ENCODE measurements at places on chromosomes 13 and 19.

- peak; percentile 17 for DNase-seq
Observed at GRCh38 chr19:5130371-5131030, 161.6 kb downstream of the KDM4B start.

- no peak for DNase-seq
Observed at GRCh38 chr19:21786936-21787335, 19.6 kb upstream of the ZNF100 start.

- peak; percentile 85 for DNase-seq
Observed at GRCh38 chr19:38315657-38316476, at the start of gene YIF1B. TSS of gene YIF1B (minus strand) at chr19:38315947. CDS start at chr19:38315917, 30 bp downstream.

GRCh38 chr13:50801087-50801931 is 42.2 kb downstream of the DLEU7 start:
- DNase-seq = peak; percentile 43

- DNase-seq = no peak
Observed at GRCh38 chr13:74444864-74445479, 310.8 kb upstream of the KLF12 start.

- no peak for DNase-seq
Observed at GRCh38 chr13:23752111-23753001, 136.8 kb downstream of the MIPEP start.

DNA sequence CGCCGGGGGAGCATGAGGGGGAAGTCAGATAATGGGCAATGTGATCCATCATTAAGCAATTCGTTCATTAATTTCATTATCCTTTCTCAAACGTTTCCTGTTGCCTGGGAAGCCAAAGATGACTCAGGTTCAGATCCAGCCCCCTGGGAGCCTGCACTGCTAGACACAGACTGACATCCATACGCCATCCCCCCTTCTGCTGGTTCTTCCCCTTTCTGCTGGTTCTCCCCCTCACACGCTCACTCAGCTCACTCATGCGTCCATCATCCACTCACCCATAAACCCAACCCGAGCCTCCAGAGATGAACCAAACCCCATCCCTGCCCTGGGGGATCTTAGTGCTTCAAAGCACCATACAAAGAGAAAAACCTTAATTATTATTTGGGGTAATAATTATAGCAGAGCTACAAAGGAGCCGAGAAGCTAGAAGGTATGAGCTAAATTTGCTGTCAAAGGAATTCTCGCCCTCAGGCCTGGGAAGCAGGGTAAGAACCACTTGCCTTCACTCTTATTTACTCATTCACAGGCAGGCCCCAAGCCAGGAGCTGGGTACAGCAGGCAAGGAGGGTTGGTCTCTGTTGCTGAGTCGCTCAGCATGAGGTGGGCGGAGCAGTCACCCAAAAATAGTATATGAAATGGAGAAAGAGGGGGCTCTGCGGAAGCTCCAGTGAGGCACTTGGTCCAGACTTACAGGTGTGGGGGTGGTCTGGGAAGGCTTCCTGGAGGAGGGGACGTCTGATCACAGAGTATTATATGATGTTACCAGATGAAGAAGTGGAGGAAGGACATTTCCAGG is 7.0 kb upstream of the ZNF444 start:
- no peak for DNase-seq

- DNase-seq = no peak
Observed at GRCh38 chr13:68834375-68834774, 1273.3 kb upstream of the ATXN8OS start.

DNA sequence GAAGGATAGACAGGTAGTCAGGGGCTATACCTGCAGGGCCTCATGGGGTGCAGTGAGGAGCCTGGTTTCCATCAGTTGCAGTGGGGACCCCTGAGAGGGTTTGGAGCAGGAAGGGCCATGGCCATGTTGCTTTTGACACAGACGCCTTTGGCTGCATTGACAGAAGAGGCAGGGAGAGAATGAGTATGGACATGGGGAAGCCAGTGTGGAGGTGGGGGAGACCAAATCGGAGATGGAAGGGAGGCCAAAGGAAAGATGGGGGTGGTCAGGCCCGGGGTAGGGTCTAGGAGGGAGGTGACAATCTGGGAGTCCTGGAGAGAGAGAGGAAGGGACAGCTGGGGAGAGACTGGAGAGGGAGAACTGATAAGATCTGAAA is 1.3 kb downstream of the HSD11B1L start:
- no peak for DNase-seq

GRCh38 chr13:59691501-59692066 is 472.1 kb downstream of the DIAPH3 start:
- DNase-seq = no peak

DNA sequence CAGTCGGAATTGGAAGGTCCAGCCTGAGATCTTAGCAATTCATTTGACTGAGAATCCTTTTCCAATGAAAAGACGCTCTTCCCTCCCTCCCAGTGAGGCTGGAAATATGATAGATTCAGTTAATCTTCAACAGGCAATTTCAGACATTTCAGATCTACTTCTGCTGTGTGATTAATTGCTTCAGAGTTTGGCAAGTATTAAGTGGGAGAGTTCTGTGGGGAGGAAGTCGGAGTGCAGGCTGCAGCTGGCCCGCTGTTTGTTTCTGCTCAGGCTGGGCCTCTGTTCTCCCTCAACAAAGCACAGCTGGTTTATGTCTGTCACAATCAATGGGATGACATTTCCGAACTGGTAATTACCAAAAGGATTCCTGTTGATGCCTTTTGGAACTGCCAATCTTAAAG is 178.2 kb downstream of the NDFIP2 start:
- no peak for DNase-seq

DNA sequence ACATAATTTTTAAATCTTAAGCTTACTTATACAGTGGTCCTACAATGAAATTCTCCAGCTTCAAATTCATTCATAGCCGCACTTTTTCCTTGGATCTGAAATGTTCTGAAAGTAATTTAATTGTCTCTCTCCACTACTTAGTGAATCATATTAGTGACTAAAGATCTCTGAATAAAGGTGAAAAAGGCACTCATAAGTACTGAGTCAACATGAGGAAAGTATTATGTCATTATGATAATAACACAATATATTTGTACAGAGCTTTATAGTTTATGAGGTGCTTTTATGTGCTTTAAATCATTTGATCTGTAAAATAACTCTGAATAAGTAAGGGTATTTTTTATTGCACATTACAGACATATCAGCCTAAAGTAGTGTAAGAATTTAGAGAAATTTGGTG is 628.2 kb upstream of the SLITRK5 start:
- no peak for DNase-seq

DNA sequence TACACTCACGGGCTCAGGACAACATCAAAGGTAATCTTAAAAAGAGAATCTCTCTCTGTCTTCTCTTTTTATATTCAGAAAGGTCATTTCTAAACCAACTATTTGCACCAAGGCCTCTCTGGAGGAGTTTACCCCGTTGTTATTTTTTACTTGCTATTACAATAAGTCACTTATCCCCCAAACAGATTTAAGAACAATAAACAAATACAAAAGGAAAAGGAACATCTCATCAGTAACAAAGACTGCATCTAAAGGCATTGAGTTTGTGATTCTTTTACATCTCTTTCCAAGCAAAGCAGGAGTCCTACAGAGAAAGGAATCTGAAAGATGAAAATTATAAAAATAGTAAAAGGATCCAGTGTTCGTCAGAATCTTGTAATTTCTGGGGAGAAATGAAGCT is 75.4 kb downstream of the GGACT start:
- no peak for DNase-seq

DNA sequence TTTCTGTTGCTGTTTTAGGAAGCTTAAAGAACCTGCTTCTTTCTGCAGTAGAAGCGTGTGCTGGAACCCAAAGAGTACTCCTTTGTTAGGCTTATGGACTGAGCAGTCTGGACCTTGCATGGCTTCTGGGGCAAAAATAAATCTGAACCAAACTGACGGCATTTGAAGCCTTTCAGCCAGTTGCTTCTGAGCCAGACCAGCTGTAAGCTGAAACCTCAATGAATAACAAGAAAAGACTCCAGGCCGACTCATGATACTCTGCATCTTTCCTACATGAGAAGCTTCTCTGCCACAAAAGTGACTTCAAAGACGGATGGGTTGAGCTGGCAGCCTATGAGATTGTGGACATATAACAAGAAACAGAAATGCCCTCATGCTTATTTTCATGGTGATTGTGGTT is 103.1 kb downstream of the TNFRSF19 start:
- DNase-seq = no peak

DNA sequence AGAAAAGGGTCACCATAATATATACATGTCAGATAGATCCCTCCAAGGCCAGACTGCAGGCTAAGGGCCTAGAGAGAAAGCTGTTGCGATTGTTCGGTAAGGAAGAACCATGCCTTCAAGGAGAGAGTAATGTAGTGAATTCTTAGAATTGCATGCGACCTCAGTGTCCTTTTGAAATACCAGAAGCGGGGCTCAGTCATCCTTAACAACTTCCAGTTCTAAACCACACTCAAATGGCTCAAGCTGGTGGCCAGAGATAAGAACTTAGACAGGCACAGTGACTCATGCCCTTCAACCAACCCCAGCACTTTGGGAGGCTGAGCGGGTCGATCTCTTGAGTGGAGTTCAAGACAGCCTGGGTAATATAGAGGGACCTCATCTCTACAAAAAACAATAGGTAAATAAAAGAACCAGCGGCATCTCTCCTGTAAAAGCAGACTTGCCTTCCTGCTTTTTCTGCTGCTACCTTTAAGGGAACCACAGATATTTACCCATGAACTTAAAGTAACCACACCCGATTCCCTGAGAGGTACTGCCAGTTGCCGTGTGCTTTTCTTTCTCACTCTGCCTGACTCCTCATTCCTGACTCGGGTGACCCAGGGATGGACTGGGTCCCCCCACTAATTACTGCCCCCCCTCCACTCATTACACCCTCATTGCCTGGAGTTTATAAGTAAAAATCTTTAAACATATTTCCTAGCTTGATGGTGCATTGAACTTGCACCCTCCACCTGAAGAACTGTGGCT is 15.4 kb upstream of the SIGLEC6 start:
- DNase-seq = no peak

DNA sequence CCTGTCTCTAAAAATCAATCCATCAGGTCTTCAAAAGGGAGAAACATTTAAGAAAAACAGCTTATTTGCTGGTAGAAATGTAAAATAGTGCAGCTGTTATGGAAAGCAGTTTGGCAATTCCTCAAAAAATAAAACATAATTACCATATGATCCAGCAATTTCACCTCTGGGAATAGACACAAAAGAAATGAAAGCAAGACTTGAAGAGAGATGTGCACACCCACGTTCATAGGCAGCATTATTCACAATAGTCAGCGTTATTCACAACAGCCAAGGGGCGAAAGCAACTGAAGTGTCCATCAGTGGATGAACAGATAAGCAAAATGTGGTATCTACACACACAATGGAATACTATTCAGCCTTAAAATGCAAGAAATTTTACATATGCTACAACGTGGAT is 45.1 kb upstream of the DOCK9 start:
- no peak for DNase-seq
